Stimulated activated CD8-positive, alpha-beta memory T cell treated with anti-CD3 and anti-CD28 coated beads, Interleukin-7, amount 100 ng/mL, for 24 hours (primary cell): ENCODE measurements at places on chromosomes 16 and 17.

DNA sequence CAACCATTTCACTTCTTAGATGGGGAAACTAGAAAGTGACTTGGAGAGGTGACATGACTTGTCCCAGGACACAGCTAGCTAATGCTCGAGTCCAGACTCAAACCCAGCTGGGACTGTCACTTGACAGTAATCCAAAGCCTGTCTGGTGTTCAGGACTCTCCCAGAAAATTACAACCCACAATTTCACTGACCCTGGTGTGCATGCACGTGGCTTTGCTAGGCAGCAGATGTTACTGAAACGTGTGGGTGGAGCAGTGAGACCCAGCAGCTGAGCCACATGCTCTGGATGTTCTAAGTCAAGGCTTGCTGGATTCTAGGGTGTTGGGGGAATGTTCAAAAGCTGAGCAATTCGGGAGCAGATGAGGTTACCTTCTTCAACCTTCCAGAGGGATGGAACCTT, 364.6 kb downstream of the GRIN2A start:
- no peak for DNase-seq

- peak; percentile 40 for DNase-seq
Measured at GRCh38 chr17:40647624-40648383, at the start of gene SMARCE1. Gene SMARCE1, minus strand, starts transcription at chr17:40647818. Its CDS starts 2,016 bp downstream, at chr17:40645802.

GRCh38 chr16:25014500-25015147, 545 bp downstream of the ARHGAP17 start:
- no peak for DNase-seq

DNA sequence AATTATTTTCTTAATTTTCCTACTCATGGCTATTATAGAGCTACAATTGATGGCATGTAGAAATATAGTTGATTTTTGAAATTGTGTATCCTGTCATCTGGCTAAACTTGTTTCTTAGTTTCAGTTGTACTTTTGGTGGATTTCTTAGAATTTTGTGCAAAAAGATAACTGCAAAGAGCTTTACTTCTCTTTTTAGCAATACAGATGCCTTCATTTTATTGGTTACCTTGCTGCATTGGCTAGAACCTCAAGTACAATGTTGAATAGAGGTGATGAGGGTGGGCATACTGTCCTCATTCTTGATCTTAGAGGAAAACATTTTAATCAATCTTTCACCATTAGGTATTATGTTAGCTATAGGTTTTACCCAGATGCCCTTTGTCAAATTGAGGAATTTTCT, 67.9 kb downstream of the METRNL start:
- no peak for DNase-seq
